ENCODE measurements at places on chromosomes 7 and 10. TPM values are rescaled to one million over a fixed set of nuclear protein-coding genes. Genes with fewer than 3 reads are reported as not detected.
A peak's percentile ranks its signal among the peaks of the same experiment; 100 is the strongest.

Gene IMMP2L
- 15.6 TPM for total RNA-seq

GRCh38 chr7:1844336-1844950, 174.4 kb downstream of the ELFN1 start:
- H3K36me3 ChIP-seq: no peaks in the 10 kb centered on the region
- H3K27me3 ChIP-seq: no peaks in the 10 kb centered on the region
- H3K4me1 ChIP-seq: peaks cover 4% of the 10 kb centered on the region
- no peak overlapping the region for H3K4me3 ChIP-seq
- DNase-seq: no peak

DNA sequence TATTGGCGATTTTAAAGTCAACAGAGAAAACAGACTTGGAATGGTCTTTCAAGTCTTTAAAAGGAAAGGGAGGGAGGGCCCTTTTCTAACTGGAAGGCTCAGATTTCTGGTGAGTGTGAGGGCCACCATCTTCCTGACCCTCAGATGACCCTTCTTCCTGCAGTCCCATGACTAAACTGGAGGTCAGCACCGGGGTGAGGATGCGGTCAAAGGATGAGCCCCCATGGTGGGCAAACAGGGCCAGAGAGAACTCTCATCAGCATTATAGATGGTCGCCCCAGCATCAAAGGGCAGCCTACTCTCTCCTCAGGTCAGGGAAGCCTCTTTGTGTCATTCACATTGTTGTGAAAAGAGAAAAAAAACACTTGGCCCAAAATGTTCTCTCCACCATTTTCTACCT, 219.2 kb downstream of the LRMDA start:
- H3K27ac ChIP-seq: no peak overlapping the region
- H3K4me3 ChIP-seq: no peak overlapping the region
- no peaks in the 10 kb centered on the region for H3K36me3 ChIP-seq
- H3K27me3 ChIP-seq: peaks cover 41% of the 10 kb centered on the region

GRCh38 chr7:90910136-90910535, 314.0 kb downstream of the CDK14 start:
- no peak overlapping the region for H3K27ac ChIP-seq
- no peak overlapping the region for H3K4me3 ChIP-seq
- no peak for DNase-seq
- H3K27me3 ChIP-seq: no peaks in the 10 kb centered on the region
- peaks cover 17% of the 10 kb centered on the region for H3K4me1 ChIP-seq

Gene TMEM130
- 1.5 TPM for total RNA-seq

GRCh38 chr7:142997456-142997989, 29.4 kb downstream of the OR9A2 start:
- H3K27ac ChIP-seq: no peak overlapping the region
- no peaks in the 10 kb centered on the region for H3K4me1 ChIP-seq
- no peak for DNase-seq
- H3K4me3 ChIP-seq: no peak overlapping the region
- H3K36me3 ChIP-seq: no peaks in the 10 kb centered on the region

- H3K27ac ChIP-seq: no peak overlapping the region
- no peaks in the 10 kb centered on the region for H3K36me3 ChIP-seq
- H3K4me1 ChIP-seq: peaks cover 21% of the 10 kb centered on the region
- H3K27me3 ChIP-seq: no peaks in the 10 kb centered on the region
Measured at GRCh38 chr7:131238347-131238931, 89.2 kb upstream of the MKLN1 start.

Gene CCDC186
- 18.2 TPM for total RNA-seq

DNA sequence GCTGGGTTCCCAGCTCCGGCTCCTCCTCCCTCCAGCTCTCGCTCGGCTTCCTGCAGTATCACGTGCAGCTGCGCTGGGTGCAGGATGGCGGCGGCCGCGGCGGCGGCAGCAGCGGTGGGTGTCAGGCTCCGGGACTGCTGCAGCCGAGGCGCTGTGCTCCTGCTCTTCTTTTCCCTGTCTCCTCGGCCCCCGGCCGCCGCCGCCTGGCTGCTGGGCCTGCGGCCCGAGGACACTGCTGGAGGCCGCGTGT, at the start of gene CNNM1:
TSS of gene CNNM1 (plus strand) at position 53 of the 250 bp plus-strand sequence. CDS start at position 85, 32 bp downstream.
- H3K4me3 ChIP-seq: peak within 1 kb of the TSS; percentile 51
- H3K4me1 ChIP-seq: peaks cover 3% of the 10 kb centered on the region
- no peak for DNase-seq
- H3K27ac ChIP-seq: no peak within 1 kb of the TSS

DNA sequence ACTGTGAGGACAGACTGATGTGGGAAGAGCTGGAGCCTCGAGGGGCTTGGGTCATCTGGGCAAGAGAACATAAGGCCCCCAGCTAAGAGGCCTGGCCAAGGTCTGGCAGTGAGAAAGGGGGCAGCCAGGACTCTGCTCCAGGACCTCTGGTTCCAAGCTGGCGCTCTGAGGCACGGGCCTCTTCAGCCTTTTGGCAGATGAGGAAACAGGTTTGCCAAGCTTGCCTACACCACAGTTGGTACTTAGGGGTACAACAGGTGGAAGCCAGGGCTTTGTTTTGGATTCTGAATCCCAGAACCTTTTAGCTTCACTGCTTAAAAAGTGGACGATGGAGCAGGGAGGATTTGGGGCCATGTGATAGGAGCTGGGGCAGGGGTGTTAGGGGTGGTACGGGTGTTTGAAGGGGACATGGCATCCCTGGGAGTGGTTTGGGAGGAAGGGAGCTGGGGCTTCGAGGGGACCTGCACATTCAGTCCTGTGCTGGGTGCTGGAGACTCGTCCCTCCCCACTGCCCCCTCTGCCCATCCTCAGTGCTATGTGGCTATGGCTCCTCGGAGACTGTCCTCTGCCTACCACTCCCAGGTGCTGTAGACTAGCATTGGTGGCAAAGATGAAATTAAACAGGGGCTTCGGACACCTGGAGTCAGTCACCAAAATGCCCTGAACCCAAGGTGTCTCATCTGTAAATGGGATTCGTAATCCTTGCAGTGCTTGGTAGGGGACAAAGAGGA, 30.3 kb downstream of the ZNF775 start:
- DNase-seq: no peak
- no peaks in the 10 kb centered on the region for H3K27me3 ChIP-seq
- H3K4me1 ChIP-seq: peaks cover 27% of the 10 kb centered on the region
- no peak overlapping the region for H3K27ac ChIP-seq

GRCh38 chr10:132646443-132647097, 109.0 kb downstream of the INPP5A start:
- no peaks in the 10 kb centered on the region for H3K27me3 ChIP-seq
- no peak overlapping the region for H3K27ac ChIP-seq
- DNase-seq: no peak

DNA sequence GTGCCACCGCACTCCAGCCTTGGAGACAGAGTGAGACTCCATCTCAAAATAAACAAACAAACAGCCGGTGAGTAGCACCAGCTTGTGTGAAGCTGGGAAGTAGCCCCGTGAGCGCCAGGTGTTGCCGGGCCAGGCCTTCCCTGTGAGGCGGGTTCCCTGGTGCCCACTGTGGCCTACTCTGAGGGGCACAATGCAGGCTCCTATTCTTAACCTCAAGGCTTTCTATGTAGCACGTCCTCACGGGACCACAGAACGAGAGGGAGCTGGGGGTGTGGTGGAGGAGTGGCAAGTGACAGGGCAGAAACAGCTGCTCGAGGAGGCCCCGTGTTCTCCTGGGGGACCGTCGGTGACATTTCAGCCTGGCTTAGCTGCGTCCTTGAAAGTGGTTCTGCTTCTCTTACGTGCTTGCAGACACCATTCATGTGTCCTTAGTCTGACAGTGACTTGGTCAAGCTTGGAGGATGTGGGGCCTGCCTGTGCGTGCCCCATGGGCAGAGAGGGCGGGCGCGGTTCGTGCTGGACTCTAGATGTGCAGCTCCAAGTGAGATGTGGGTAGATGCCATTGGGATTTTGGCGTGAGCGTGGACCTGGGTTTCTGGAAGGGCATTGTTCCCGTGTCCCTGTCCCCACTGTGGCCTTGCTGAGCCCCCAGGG, 116.6 kb downstream of the NKX6-2 start:
- DNase-seq: no peak
- H3K4me1 ChIP-seq: peaks cover 43% of the 10 kb centered on the region
- peak overlapping the region; percentile 85 for H3K27ac ChIP-seq
- no peaks in the 10 kb centered on the region for H3K36me3 ChIP-seq
- H3K4me3 ChIP-seq: no peak overlapping the region

- H3K4me3 ChIP-seq: no peak overlapping the region
- no peak for DNase-seq
- H3K27me3 ChIP-seq: no peaks in the 10 kb centered on the region
- H3K36me3 ChIP-seq: no peaks in the 10 kb centered on the region
- no peaks in the 10 kb centered on the region for H3K4me1 ChIP-seq
Measured at GRCh38 chr7:26553582-26553981, 261.9 kb downstream of the SNX10 start.

GRCh38 chr7:105782391-105783042, 93.9 kb downstream of the ATXN7L1 start:
- no peak for DNase-seq
- peaks cover 11% of the 10 kb centered on the region for H3K36me3 ChIP-seq

DNA sequence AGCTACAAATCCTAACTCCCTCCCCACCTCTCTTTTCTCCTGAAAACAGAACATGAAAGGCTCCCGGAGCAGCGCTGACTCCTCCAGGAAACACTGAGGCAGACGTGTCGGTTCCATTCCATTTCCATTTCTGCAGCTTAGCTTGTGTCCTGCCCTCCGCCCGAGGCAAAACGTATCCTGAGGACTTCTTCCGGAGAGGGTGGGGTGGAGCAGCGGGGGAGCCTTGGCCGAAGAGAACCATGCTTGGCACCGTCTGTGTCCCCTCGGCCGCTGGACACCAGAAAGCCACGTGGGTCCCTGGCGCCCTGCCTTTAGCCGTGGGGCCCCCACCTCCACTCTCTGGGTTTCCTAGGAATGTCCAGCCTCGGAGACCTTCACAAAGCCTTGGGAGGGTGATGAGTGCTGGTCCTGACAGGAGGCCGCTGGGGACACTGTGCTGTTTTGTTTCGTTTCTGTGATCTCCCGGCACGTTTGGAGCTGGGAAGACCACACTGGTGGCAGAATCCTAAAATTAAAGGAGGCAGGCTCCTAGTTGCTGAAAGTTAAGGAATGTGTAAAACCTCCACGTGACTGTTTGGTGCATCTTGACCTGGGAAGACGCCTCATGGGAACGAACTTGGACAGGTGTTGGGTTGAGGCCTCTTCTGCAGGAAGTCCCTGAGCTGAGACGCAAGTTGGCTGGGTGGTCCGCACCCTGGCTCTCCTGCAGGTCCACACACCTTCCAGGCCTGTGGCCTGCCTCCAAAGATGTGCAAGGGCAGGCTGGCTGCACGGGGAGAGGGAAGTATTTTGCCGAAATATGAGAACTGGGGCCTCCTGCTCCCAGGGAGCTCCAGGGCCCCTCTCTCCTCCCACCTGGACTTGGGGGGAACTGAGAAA, 30.4 kb downstream of the PFKFB3 start:
- peaks cover 43% of the 10 kb centered on the region for H3K36me3 ChIP-seq
- no peaks in the 10 kb centered on the region for H3K27me3 ChIP-seq
- DNase-seq: no peak
- no peak overlapping the region for H3K27ac ChIP-seq
- peaks cover 13% of the 10 kb centered on the region for H3K4me1 ChIP-seq

DNA sequence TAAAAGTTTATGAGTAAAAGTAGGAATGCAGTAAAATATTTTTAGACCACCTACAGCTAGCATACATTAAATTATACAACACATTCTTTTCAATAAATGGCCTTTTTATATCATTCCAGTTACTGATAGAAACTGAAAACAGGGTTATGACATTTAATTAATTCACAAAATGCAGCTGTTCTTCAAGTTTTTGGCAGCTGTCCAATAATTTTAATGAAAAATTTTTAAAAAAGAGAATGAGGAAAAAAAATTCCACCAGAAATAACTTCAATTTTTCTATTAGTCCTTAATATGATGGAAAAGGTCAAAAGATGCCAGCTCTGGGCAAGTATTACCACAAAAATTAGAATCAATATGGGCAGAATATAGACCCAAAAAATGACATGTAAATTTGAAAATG, 11.9 kb upstream of the LRRC72 start:
- no peak overlapping the region for H3K27ac ChIP-seq
- DNase-seq: no peak
- H3K27me3 ChIP-seq: peaks cover 5% of the 10 kb centered on the region

Gene CELF2
- total RNA-seq: 33.8 TPM

DNA sequence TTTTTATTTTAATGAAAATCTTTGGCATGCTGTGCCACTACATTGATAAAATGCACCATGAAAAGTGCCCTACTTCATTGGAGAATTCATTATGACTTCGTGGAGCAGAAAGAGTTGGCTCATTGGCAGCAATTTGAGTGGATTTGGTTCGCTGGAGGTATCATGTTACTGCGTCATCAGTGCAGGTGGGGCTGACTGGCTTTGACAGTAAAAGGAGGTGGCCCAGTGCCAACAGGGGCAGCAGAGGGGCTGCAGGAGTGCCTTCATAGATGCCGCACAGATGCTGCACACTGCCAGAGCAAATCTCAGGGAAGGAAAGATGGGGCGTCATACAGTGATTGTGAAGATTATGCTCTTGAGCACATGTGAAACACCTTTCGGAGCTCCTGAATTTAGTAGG, 22.2 kb downstream of the FZD1 start:
- no peak for DNase-seq
- no peaks in the 10 kb centered on the region for H3K36me3 ChIP-seq
- H3K4me3 ChIP-seq: no peak overlapping the region
- peaks cover 7% of the 10 kb centered on the region for H3K4me1 ChIP-seq
- H3K27ac ChIP-seq: no peak overlapping the region

DNA sequence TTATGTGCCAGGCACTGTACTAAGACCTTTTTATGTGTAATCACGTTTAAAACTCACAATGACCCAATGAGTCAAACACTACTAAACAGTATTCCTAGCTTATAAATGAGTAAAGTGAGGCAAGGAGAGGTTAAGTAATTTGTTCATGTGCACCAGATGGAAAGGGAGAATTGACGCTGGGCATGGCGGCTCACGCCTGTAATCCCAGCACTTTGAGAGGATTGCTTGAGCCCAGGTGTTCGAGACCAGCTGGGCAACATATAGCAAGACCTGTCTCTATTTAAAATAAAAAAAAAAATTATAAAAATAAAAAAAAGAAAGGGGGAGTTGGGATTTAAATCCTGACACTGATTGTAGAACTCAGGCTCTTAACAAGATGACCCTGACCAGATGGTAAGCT, 46.7 kb upstream of the DLG5 start:
- H3K27me3 ChIP-seq: no peaks in the 10 kb centered on the region
- no peak overlapping the region for H3K27ac ChIP-seq
- peaks cover 17% of the 10 kb centered on the region for H3K36me3 ChIP-seq

GRCh38 chr10:625751-626711, 63.4 kb downstream of the DIP2C start:
- peak overlapping the region; percentile 97 for H3K27ac ChIP-seq
- H3K27me3 ChIP-seq: no peaks in the 10 kb centered on the region
- H3K4me3 ChIP-seq: peak overlapping the region; percentile 16
- no peak for DNase-seq

Gene SPDYE2
- not detected for total RNA-seq

Data from osteocyte (in vitro differentiated cells).